ENCODE measurements at places on chromosomes 5 and 9.

- DNase-seq: no peak
Measured at GRCh38 chr9:96040591-96041461, 165.3 kb downstream of the ERCC6L2 start.

DNA sequence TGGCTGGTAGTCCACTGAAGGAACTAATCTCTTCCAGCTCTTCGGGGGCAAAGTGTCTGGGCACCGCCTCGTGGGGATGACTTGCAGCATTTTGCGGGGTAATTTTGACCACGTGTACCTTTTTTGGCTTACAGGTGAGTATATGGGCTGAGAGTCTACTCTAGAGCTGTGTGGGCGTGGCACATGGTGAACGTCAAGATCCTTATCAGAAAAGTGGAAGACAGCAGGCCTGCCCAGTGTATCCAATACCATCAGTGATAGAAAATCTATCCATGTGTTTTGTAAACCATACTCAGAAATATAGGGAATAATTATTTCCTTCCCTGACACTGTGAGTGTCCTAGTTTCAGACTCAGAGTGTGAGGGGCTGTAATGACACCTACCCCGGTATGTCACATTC, 148.5 kb downstream of the SLIT3 start:
- DNase-seq: no peak

GRCh38 chr9:121627427-121627826, 24.0 kb upstream of the DAB2IP start:
- DNase-seq: no peak

DNA sequence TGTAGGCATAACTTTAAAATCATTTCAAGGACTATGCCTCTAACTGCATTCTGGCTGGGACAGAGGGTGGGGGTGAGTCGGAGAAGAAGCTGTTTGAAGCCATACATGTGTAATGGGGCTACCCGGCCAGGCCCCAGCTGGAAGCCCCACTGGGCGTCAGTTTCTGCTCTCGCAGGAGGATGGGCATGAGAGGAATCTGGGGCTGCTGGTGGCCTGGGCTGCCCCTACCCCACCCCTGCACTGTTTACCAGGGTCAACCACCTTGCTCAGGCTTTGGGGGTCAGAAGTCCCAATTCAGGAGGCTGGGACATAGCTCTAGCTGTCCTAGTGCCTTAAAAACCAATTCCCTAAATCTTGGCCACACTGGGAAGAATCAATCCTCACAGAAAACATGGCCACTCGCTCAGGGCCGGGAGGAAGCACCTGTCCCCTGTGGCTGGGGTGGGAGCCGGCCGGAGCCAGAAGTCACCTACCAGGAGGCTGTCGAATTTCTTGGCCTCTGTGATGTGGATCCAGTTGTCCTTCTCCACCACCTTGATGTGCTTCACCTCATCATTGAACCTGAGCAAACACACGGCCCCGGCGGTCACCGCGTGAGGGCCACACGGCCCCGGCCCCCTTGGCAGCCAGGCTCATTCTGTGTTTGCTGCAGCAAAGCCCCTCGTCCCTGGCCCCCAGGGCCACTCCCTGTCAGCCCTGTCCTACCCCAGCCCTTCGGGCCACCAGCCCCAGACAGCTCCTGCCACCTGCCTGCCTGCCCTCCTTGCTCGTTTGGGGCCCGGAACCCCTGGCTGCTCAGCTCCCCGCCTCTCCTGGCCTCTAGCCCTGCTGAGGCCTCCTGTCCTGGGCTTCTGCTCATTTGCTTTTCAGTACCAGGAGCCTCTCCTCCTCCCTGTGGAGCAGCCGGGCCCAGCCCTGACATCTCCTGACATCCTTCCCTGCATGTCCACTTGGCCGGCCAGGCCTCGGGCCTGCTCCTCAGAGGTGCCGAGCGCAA, 33.6 kb upstream of the SARDH start:
- DNase-seq: no peak

- no peak for DNase-seq
Measured at GRCh38 chr9:135657416-135657815, 5.7 kb upstream of the LCN9 start.

- no peak for DNase-seq
Measured at GRCh38 chr5:43997647-43998272, 391.5 kb downstream of the FGF10 start.

GRCh38 chr5:75021800-75022199, 30.6 kb downstream of the GCNT4 start:
- DNase-seq: no peak

GRCh38 chr9:6433410-6433809, 20.4 kb downstream of the UHRF2 start:
- DNase-seq: no peak

DNA sequence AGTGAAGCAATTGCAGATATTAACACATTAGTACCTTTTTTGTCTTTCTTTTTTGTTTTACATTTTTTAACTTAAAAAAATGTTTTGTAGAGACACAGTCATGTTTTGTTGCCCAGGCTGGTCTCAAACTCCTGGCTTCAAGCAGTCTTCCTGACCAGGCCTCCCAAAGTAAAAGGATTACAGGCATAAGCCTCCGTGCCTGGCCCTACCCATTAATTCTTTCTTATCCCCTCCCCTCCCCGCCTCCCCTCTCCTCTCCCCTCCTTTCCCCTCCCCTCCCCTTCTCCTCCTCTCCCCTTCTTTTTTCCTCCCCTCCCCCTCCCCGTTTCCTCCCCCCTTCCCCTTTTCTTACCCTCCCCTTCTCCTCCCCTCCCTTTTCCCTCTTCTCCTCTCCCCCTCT, 182.4 kb downstream of the FER start:
- no peak for DNase-seq

- no peak for DNase-seq
Measured at GRCh38 chr9:98687911-98688310, 20.8 kb downstream of the GABBR2 start.

DNA sequence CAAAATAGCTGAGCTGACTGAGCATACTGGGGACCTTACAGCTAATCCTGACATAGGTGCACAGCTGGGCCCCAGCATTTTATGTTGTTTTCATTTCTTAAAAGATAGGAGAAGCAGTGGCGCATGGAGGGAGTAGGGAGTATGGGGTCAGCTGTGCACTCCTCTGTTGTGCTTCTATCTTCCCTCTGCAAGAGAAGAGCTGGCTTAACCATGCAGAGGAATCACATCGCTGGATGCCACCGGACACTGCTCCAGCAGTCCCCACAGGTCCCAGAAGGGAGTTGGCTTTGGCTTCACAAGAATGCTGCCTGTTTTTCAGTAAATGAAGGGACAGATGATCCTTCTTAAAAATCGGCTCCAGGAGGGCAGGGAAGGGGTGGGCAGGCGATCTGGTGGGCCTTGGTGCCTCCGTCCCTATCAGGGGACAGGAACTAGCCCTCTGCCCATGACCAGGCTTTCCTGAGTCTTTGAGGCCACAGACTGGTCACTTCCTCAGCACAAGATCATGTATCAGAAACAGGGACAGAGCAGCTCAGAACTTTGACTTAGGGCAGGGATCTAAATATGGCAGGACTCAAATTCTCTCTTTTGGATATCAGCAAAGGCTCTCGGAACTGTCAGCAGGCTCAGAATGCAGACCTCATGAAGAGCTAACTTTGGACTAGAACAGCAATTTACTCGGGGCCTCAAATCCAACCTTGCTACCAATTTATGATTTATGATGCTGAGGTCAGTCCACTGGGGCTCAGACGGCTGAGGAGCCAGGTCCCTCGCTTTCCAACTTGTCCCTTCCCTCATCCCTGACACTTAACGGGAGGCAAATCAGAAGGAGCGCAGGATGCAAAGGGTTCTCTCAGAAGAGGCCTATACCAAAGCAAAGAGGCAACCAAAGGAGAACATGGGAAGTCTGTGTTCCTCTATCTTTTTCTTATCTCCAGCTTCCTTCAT, 47.2 kb downstream of the MARCHF3 start:
- no peak for DNase-seq

GRCh38 chr9:37174247-37174646, 53.9 kb downstream of the ZCCHC7 start:
- DNase-seq: no peak

DNA sequence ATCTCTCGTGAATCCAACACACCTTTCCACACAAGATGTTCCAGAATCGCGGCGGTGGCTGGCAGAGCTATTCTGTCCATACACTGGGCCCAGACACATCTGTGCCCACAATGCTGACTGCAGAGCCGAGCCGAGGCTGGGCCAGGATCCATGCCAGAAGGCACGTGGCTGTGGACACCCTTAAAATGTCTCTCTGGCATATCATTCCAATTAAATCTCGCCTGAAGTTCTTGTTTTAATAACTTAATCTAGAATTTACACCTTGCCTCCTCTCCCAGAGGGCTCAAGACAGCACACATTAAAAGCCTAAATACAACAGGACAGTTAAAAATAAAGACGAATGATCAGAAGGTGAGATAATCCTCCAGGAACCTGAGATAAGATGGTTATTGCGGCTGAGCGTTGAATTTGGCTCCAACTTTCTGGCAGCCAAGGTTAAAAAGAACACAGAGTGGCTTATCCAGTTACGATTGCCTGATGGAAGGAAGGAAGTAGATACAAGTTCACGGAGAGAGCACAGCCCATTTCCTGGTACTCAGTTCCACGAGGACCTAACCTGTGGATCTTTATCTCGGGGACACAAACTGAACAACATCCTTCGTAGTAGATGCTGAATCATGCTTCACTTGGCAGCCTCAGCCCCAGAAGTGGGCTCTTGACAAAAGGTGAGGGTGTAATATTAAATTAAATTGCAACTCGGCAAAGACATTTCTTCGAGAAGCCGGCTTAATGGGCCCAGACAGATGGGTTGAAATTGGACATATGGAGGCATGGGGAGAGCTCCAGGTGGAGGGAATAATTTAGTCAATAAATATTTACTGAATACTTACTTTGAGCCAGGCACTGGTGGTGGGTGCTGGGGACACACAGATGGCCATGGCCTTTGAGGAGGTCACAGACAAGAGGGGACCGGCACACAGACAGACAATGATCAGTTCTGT, 86.0 kb upstream of the TBC1D2 start:
- peak; percentile 43 for DNase-seq

DNA sequence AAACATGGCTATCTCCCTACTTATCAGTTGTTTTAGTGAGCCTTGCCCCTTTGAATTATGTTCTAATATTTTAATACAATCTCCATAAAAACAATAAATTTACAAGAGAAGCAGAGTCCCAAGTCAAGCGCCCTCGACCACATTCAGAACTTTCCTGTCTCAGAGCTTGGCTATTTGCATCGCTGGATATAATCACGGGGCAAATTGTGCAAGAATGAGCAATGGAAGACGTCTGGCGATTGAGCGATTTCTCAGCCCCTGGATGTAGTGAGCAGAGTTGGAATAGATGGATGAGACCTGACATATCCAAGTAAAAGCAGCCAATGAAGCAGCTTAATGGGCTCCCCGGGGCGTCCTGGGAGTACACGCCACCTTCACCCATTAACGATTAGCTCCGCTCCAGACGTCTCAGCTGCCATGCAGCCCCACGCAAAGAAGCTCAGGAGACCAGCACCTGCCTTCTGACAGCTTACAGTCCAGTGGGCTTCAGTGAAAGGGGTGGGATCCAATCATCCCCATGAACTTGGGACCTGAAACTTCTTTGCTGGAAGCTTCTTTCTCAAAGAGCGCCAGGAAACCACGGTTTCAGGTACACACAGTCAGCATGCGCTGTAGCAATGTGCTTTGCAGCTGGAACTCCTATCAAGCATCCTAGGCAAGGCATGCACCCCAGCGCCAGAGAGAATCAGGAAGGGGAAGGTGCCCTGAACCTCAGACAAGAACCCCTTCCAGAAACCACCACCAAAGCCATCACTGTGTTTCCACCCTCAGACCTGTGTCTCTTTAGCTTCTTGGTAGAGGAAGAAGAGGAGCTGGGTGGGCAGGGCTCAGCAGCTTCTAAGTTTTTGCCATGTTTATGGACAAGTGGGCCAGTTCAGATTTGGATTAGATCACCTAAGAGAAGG, 92.0 kb upstream of the IRX4 start:
- no peak for DNase-seq

DNA sequence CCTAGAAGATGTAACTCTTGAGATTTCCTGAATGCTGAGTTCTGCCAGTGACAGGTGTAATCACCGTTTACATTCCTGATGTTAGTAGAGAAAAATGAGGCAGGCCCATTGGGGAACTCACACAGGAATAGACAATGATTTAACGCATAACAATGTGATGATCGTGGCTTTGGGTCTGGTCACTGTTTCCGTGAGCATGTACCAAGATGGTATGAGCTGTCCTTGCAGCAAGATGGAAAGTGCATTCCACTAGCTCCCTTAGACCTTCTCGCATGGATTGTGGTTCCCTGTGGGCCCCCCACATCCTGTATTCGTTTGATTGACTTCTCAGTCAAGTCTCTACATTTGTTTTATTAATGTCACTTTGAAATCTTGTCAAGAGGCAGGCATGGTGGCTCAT, 124.0 kb upstream of the DAP start:
- no peak for DNase-seq

DNA sequence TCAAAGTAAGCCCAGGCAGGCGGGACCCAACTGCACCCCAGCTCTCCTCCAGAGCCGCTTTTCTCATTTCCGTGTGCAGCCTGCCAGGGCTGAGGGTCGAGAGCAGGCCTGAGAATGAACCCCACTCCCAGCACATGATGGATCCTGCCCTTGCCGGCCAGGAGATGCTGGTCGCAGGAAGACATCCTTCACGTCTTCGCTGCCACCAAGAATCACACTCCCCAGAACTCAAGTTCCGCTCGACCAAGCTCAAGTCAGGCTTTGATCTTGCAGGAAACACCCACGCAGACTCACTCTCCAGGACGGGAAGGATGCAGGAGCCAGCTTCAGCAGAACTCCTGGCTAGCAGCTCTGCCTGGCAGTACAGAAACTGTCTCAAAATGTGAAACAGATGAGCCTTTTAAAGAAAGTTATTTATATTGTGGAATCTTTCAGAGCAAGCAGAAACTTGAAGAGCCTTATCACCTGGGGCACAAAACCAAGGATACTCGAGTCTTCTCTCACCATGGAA, 102.4 kb downstream of the ROR2 start:
- DNase-seq: no peak

- DNase-seq: peak; percentile 37
Measured at GRCh38 chr5:83401122-83401731, 70.3 kb upstream of the VCAN start.

DNA sequence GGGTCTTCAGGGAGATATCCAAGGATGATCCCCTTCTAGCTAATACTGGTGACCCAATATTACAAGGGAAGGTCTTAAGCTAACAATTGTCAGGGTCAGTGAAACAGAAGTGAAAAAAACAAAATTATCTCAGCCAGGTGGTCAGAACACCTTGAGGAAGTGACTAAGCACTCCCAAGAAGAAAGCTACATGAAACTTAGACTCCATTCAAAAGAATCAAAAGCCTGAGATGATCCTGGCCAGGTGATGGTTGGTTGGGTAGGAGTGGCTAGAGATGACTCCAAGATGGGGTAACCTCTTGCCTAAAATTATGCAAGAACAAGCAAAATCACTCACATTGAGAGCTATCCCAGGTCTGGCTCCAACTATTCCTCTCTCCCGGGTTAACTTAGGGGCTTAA, 5.4 kb downstream of the VCP start:
- no peak for DNase-seq

All from hematopoietic multipotent progenitor cell treated with erythropoietin and hydrocortisone succinate and interleukin-3 and kit ligand, for 4 days (in vitro differentiated cells).